ENCODE measurements at places on chromosomes 7 and 10.

DNA sequence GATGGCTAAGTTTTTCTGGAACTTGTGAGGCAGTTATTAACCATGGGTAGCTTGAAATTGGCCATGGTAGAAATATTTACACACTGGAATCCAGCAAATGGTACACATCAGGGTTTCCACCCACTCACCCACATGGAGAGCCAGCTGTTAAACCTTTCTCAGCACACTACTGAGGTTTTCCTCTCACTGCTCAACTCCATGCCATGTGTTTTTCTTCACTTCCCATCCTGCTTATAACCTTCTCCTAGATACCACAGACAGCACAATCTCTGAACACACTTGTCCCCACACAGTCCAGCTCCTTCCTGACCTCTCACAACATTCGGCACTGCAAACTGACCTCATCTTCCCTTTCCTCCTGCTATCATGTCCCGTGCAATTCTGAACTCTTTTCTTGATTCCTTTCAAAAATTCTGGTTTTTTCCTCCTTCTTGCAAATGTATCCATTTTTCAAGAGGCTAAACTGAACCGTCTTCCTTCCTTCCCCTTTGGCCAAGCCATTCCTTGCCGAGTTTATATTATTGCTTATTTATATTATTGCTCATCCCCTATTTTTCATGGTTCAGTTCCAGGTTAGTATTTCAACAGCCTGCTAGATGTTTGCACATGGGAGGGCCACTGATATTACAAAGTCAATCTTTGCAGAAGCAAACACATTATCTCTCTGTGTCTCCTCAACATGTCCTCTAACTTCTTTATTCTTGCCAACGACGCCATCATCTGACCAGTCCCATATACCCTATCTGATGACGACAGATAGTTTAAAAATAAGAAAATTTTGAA lies 606.4 kb downstream of the SORCS1 start:
- DNase-seq, result no peak

- DNase-seq, result no peak
These were observed 71.6 kb upstream of the ZPBP start for GRCh38 chr7:50164559-50165170.

- DNase-seq, result no peak
These were observed 19.0 kb upstream of the ARMC3 start for GRCh38 chr10:22908837-22909236.

- DNase-seq, result no peak
These were observed 31.3 kb upstream of the WDFY4 start for GRCh38 chr10:48653347-48653746.

DNA sequence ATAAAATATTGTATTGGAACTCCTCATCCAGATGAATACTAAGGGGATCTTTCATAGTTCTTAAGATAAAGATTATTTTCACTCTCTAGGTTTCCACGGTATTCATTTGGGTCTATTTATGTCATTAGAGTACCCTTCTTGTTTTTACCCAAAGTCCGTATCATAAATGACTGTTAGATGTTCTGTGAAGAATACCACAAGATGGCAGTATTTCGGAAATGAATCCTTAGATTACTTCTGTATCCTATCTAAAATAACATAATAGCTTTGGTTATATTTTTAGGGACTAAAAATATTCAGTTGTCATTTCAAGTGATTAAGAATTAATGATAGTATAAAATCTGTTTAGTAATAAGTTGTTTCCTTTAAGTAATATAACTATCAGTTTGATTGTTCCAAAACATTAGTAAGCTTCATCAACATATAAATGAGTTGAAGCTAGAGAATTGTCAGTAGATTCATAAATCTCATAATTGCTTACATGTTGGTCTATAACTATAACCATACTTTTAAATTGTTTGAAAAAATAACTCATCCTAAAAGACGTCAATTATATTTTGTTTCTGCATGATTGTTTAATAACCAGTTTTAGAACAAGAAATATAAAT lies 337.5 kb upstream of the KCND2 start:
- DNase-seq, result no peak

DNA sequence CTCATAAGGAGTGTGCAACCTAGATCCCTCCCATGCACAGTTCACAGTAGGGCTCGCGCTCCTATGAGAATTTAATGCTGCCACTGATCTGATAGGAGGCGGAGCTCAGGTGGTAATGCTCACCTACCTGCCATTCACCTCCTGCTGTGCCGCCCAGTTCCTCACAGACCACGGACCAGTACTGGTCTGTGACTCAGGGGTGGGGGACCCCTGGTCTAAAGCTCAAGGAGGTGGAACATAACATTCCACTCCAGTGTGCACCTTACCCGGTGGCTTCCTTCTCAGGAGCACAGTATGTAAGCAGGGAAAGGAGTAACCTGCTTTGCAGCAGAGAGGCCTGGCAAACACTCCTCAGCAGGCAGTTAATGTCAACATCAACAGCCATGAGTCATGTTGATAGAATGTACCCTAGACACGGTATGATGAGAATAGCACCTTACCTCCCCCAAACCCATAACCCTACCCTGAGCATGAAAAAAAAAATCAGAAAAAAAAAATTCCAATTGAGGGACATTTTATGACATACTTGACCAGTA lies 273.5 kb downstream of the FGFR2 start:
- no peak for DNase-seq

DNA sequence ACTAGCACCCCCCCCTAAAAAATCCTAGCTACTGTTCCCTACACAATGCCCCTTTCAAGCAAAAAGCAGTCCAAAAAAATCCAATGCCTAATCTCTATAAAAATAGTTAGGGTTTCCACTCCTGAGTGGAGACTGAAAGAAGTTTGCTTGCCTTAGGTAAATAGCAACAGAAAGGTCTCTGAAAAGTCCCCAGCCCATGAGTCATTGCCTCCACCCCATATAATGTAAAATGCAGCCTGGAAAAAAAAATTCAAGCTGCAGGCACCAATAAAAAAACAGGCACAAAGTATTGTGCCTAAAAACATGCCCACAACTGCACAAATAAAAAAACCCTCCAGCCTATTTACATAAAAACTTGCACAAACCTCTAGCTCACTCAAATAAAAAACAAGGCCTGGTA lies 47.5 kb downstream of the ZNF680 start:
- no peak for DNase-seq

DNA sequence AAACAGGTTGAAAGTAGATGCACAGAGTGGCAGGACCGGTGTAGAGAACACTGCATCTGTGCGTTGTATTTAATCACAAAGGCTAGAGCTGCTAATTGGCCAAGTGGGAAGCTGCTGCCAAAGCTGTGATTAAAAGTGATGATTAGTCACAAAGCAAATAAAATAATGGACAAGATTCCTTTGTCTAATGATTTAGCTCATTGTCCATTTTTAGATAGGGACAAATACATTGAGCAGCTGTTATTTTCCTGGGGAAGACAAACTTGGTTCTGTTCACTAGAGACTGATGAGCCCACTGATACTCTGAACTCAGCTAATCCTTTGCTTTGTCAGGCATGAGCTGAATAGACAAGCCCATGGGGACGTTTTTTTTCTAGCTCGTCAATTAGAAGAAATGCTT lies 19.7 kb downstream of the UBE3C start:
- no peak for DNase-seq

DNA sequence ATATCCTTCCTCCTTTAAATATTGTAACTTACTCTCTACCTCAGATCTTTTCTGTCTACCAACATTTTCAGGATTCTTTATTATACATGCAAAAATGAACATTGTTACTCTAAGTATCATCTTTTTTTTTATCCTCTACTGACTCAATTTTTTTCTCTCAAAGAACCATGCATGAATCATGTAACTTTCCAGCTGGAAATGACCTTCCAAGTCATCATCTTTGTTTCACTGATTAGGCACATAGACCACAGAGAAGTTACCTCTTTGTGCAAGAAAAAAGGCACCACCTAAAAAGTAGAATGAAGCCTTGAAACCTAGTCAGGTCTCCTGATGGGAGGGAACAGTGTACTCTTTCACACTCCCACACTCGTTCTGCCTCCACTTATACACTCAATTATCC lies 234.9 kb downstream of the HGF start:
- no peak for DNase-seq

- no peak for DNase-seq
These were observed 18.6 kb upstream of the GSAP start for GRCh38 chr7:77434570-77435275.

DNA sequence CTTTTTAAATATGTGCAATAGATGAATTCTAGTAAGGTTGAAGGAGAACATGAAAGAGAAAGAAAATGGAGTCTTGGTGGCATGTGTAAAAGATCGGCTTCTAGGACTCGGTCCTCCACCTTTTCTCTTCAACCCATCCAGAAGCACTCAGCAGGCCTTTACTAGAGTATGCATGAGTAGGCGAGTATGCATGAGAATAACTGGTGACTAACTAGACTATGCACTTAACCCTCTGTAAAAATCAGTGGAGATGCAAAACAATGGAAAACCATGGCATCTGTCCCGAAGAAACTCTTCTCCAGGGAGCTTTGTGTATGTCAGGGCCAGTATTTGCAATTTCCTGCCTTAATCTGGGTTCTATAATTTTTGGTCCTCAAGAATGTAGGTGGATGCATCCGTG lies 40.0 kb upstream of the GRB10 start:
- DNase-seq, result no peak

GRCh38 chr10:130458509-130458908 lies 322.3 kb downstream of the GLRX3 start:
- DNase-seq, result no peak

GRCh38 chr7:128920913-128921582 lies 10.5 kb upstream of the KCP start:
- DNase-seq, result no peak

DNA sequence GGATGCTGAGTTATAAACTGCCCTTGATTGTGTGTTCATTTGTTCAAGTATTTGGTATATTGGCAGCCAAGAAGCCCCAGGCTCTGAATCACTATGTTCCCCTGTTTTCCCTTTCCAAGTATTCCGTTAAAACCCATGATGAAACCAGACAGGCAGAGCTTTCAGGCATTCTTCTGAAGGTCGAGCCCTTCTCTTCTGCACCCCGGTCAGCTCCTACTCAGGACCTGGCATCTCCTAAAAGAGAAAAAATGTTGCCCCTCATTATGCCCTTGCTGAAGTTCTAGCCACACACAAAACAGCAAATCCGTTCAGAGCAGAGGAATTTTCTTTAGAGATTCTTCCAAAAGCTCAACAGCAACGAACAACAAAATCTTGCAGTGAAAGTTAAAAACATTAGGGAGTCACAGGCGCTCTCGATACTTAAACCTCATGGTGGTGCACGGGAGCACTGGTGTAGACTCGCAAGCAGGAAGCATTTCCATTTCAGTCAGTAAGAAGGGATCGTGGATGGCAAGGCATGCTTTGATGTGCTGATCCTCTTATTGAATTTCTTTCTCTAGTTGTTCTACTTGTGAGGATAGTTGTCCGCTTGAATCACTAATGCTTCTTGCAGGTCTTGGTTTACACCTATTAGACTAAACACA lies 264.9 kb downstream of the SKIDA1 start:
- no peak for DNase-seq

GRCh38 chr10:69403519-69403918 lies 13.2 kb downstream of the TACR2 start:
- no peak for DNase-seq

GRCh38 chr10:59435707-59436106 lies 73.4 kb upstream of the FAM13C start:
- DNase-seq, result no peak
